ENCODE measurements at places on chromosomes 1 and 21. TPM values are rescaled to one million over a fixed set of nuclear protein-coding genes. Genes with fewer than 3 reads are reported as not detected.

DNA sequence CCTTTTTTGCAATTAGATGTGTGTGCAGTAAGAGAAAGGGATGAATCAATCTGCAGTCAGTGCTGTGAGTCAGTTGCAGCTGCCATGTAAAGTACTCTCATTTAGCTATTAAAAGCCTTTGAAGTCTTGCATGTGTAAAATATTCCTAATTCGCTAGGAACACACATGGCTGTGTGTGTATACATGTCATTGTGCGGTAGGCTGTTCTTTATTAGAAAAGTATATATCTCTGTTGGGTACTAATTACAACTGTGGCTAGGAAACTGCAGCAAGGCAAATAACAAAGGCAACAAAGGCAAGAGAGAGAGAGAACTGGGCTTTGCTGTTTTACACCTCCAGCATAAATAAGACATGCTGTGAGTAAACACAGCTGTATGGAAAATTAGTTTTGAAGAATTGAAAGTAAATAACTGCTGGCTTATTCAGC, 41.7 kb downstream of the EPB41 start:
- DNase-seq = no peak

GRCh38 chr21:34204481-34205439, 131.4 kb downstream of the MRPS6 start:
- peak; percentile 90 for DNase-seq

DNA sequence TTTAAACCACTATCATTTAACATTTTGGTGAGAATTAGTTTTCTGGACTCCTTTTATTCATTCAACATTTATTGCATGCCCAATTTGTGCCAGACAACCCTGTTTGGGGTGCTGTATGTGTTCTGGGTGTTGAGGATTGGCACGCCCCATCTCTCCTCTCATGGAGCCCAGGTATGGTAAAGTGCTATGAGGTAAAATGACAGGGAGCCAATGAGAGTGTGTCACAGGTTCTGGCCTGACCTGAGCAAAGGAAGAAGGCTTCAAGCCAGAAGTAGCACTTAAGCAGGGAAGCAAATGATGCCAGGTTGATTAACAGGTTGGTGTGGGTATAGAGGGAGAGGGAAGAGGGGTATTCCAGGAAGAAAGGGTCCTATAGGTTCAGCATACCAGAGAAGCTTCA, 21.1 kb upstream of the SLC22A15 start:
- DNase-seq = no peak

- DNase-seq = no peak
These were observed 159.9 kb upstream of the HMCN1 start for GRCh38 chr1:185574139-185574875.

- no peak for DNase-seq
These were observed 5.3 kb downstream of the IGSF9 start for GRCh38 chr1:159940006-159940620.

DNA sequence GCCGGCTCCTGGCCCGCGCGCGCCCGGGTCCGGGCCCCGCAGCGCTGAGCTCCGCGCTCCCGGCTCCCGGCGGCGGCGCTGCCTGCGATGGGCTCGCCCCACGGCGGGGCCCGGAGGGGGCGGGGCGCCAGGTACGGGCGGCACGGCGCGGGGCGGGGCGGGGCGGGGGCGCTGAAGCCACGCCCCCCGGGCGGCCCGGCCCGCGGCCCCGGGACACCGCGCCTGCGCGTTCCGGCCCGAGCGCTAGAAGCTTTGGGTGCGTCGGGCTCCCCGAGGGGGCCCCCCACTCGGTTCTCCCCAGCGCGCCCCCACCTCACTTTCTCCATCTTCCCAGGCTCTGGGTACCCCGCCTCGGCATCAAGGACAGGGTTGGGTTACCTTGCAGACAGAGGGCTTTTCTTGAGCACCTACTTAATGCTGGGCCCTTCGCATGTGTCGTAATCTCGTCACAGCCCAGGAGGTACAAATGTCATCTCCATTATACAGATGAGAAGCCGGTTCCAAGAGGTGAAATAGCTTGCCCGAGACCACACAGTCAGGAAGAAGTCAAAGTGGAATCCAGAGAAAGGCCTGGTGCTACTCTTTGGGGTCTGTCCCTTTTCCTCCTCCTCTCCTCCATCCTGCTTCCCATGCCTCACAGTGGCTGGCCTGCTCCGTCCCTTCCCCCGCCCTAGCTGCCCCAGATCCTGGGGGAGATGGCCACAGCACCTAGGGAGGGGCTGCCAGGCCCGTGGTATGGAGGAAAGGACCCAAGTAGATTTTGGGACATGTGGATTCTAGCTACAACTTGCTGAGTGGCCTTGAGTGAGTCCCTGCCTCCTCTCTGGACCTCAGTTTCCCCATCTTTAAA, 46.5 kb downstream of the RAP1GAP start:
- DNase-seq = peak; percentile 77

- no peak for DNase-seq
These were observed 65.3 kb downstream of the CD46 start for GRCh38 chr1:207817166-207817565.

DNA sequence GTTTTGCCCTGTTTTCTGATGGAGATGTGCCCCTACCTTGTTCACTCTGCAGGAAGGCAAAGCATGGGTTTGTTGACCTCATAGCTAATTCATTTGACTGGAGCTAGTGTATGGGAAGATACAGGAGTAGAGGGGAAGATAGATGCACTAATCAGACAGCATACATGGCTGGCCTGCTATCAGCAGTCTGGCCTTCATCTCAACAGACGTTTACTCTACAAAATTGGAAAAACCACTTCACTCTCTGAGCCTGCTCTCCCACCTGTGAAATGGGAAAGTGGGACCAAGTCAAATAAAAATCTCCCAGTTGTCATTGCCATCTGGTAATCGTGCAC, 235.2 kb upstream of the RAB4A start:
- no peak for DNase-seq

- no peak for DNase-seq
These were observed 312.9 kb downstream of the RRAGC start for GRCh38 chr1:38546636-38547035.

DNA sequence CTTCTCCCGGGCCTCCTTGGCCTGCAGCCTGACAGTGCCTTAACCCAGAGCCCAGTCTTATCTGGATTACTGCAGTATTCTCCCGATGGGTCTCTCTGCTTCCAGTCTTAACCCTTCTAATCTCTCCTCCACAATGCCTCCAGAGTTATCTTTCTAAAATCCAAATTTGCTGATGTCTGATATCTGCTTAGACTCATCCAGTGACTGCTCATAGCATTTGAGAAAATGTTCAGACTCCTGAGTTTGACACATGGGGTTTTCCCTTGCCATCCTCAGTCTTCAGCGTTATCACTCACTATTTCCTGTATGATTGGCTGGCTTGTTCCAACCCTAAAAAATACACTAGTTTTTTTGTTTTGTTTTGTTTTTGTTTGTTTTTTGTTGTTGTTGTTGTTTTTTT, 102.0 kb downstream of the FMN2 start:
- DNase-seq = no peak

- no peak for DNase-seq
These were observed 40.5 kb downstream of the CD34 start for GRCh38 chr1:207870306-207871031.

GRCh38 chr1:40690771-40691537, 550 bp upstream of the NFYC start:
- no peak for DNase-seq

- peak; percentile 37 for DNase-seq
These were observed 862 bp upstream of the DIPK1A start for GRCh38 chr1:92961896-92962752.

- no peak for DNase-seq
These were observed 44.9 kb downstream of the ACTA1 start for GRCh38 chr1:229388897-229389580.

GRCh38 chr1:51073456-51073855, 28.6 kb upstream of the C1orf185 start:
- no peak for DNase-seq

DNA sequence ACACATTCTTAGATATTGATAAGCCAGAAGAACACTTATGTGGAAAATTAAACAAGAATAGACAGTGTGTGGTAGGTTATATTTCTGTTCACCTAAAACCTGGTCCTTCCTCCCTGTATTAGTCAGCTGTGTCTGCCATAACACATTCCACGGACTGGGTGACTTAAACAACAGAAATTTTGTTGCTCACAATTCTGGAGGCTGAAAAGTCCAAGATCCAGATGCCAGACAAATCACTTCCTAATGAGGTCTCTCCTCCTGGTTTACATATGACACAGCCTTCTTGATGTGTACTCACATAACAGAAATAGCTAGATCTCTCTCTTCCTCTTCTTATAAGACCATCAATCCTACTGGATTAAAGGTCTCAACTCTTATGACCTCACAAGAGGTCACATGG, 25.7 kb downstream of the JMJD4 start:
- no peak for DNase-seq

GRCh38 chr1:119646521-119647227, 1.4 kb downstream of the ZNF697 start:
- no peak for DNase-seq

- no peak for DNase-seq
These were observed 100.6 kb downstream of the DISC1 start for GRCh38 chr1:231727171-231727570.

DNA sequence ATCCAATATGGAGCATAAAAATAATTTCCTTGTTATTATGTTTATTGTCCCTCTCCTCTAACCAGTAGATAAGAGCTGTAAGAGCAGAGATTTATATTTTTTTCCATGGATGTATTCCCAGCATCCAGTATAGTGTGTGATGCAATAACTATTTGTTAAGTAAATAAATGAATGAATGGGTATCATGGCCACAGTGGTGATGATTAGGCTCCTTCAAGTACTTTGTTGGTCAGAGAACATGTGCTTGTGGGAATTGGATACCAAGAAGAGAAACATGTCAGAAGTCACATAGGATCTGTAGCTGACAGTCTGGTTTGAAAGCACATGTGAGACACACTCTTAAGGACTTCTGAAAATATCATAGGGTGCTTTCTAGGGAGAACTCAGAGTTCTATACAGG, 588.5 kb downstream of the AGBL4 start:
- DNase-seq = no peak

GRCh38 chr1:173248247-173248940, 41.3 kb upstream of the TNFSF4 start:
- DNase-seq = no peak

DNA sequence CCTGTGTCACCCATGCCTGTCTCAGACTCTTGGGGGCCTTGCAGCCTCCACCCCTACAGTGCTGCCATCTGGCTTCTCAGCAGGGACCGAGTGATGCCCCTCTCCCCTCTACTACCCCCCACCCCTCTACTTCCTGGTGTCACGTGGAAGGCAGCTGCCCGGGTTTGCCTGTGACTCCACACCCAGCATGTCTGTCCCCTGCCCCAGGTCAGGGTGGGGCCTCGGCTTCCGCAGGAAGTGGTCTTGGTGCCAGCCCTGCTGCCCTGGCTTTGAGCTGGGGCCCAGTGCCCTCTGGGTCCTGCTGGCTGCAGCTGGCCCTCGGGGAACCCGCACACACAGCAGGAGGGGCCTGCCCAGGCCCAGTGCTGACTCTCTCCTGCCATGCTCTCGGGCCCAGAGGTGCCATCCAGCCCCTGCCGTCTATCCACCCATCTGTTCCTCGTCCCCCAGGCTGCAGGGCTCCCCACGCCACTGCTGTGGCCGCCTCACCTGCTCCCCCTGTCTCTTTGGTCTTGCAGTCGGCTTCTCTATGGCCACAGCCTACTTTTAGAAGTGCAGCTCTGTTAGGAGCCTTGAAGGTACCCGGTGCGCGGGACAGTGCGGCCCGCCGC, 24.0 kb downstream of the PLCH2 start:
- no peak for DNase-seq

DNA sequence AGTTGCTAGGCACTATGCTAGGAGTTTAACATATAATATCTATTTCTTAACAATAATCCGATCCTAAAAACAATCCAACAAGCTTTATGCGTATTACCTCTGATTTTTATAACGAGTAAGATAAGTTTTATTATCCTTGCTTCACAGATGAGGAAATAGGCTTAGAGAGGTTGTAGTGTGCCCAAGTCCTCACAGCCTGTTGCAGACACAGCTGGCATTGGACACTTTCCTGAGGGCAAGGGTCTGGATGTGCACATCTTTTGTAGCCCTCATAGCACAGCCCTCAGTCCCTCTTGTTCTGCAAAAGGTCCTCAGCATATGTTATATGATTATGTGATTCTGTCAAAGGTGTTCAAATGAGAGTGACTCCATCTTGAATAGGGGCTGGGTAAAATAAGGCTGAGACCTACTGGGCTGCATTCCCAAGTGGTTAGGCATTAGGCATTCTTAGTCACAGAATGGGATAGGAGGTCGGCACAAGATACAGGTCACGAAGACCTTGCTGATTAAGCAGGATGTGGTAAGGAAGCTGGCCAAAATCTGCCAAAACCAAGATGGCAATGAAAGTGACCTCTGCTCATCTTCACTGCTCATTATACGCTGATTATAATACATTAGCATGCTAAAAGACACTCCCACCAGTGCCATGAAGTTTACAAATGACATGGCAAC, 75.7 kb upstream of the F3 start:
- DNase-seq = no peak

DNA sequence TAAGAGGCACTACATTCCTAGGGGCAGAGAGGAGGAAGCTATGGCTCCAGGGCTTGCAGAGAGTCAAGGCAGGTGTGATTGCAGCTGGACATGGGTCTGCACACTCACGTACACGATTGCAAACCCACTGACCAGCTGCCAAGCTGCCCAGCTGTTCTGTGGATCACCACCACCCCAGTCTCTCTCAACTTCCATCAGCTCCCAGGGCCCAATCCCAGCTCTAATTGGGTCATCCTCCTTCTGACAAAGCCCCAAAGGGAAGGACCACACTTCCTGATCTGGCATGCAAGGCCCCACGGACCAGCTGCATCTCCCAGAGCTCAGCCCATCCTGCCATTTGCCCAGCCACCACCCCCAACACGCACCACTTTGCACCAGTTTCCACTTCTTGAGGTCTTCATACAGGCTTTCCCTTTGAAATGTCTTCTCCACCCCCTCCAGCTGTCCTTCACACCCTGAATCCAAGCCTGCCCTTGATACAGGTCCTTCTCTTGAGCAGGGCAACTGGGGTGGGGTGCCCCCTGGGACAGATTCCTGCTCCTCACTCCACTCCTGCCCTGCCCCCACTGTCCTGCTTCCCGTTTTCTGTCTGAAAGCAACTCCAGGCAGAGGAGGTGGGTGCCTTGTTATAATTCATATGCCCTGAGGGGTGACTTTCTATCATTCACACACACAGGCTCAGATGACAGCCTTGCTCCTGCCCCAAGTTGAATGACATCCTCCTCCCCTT, 179.4 kb upstream of the EDN2 start:
- no peak for DNase-seq

- DNase-seq = peak; percentile 87
These were observed 24.1 kb downstream of the SLC26A9 start for GRCh38 chr1:205918955-205919746.

WDR64 gene
- not detected for total RNA-seq

IL19 gene
- total RNA-seq = not detected

HS2ST1 gene
- 16.8 TPM for total RNA-seq

FPGT gene
- total RNA-seq = 31.8 TPM

PRAMEF13 gene
- total RNA-seq = not detected

NBPF6 gene
- total RNA-seq = not detected

RGSL1 gene
- total RNA-seq = not detected

LCA5L gene
- total RNA-seq = 5.4 TPM

OLIG2 gene
- total RNA-seq = not detected

MXRA8 gene
- 111 TPM for total RNA-seq

SPOCD1 gene
- 1.6 TPM for total RNA-seq

DNALI1 gene
- total RNA-seq = 36.3 TPM

LRRC38 gene
- not detected for total RNA-seq

EXTL2 gene
- 17.3 TPM for total RNA-seq

LAMTOR5 gene
- 119 TPM for total RNA-seq

CYP4Z1 gene
- total RNA-seq = 1.5 TPM

OR2G6 gene
- total RNA-seq = not detected

Data from thyroid gland (tissue), 4 donors.